Stimulated activated CD4-positive, alpha-beta T cell treated with anti-CD3 and anti-CD28 coated beads, Interleukin-15, amount 100 ng/mL, for 48 hours (primary cell): ENCODE measurements at places on chromosomes 12 and 14.

GRCh38 chr12:100114574-100114973 is 28.1 kb downstream of the BLTP3B start:
- DNase-seq, result no peak

GRCh38 chr12:9742661-9743060 is 9.8 kb upstream of the CLECL1 start:
- DNase-seq, result no peak

- no peak for DNase-seq
Observed at GRCh38 chr12:50740307-50740706, 23.6 kb upstream of the ATF1 start.

- DNase-seq, result no peak
Observed at GRCh38 chr12:3296409-3296701, 194.6 kb upstream of the PRMT8 start.

DNA sequence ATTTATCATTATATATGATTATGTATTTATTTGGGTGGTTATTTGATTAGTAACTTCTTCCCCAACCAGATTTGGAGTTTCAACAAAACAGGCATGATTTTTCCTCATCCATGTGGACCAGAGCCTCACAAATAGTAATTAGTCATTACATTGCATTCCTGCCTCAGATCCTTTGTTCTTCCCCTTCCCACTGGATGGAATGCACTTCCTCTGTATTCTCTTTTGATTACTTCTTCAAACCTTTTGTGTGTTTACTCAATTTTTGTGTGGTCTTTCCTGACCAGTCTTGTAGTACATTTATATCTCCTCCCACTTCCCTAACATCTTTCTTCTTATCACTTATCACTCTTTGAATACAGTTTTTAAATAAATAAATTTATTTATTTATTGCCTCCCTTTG is 15.5 kb downstream of the SYT1 start:
- DNase-seq, result no peak

GRCh38 chr14:61733972-61734371 is 28.2 kb upstream of the SNAPC1 start:
- DNase-seq, result no peak

DNA sequence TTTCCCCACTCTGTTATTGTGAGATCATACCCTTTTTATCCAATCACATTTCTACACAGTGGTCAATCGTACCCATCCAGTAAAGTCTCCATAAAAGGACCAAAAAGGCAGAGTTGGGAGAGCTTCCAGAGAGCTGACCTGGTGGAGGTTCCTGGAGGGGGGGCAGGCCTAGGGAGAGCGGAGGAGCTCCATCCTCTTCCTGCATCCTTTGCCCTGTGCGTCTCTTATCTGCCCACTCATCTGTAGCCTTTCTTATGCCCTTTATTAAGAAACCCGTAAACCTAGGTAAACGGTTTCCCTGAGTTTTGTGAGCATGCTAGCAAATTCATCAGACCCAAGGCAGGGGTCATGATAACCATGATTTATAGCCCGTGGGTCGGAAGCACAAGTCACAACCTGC is 26.2 kb downstream of the EVL start:
- DNase-seq, result no peak

DNA sequence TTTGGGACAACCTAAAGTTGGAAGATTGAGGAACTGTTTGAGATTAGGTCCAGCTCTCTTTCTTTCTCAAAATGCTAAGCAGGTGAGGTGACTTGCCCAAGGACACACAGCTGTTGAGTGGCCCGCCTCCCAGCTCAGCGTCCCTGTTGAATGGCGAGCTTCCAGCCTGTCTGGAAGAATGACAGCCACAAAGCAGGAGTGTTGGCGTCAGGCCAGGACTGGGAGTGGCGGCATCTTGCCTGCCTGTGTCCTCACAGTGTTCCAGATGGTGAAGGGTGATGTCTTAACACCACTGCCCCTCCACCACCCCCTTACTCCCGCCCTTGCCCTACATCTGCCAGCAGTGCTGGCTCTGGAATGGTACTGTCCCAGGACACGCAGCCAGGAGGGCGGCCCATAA is 4.4 kb upstream of the CEBPE start:
- DNase-seq, result no peak

- DNase-seq, result no peak
Observed at GRCh38 chr14:94648801-94649200, 36.6 kb downstream of the SERPINA3 start.

GRCh38 chr14:34300882-34301734 is 160.9 kb downstream of the SPTSSA start:
- no peak for DNase-seq

GRCh38 chr14:89958966-89959365 is 3.2 kb downstream of the TDP1 start:
- DNase-seq, result no peak

DNA sequence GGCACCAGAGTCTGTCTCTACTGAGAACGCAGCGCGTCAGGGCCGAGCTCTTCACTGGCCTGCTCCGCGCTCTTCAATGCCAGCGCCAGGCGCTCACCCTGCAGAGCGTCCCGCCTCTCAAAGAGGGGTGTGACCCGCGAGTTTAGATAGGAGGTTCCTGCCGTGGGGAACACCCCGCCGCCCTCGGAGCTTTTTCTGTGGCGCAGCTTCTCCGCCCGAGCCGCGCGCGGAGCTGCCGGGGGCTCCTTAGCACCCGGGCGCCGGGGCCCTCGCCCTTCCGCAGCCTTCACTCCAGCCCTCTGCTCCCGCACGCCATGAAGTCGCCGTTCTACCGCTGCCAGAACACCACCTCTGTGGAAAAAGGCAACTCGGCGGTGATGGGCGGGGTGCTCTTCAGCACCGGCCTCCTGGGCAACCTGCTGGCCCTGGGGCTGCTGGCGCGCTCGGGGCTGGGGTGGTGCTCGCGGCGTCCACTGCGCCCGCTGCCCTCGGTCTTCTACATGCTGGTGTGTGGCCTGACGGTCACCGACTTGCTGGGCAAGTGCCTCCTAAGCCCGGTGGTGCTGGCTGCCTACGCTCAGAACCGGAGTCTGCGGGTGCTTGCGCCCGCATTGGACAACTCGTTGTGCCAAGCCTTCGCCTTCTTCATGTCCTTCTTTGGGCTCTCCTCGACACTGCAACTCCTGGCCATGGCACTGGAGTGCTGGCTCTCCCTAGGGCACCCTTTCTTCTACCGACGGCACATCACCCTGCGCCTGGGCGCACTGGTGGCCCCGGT is at the start of gene PTGDR:
Gene PTGDR, plus strand, starts transcription at position 198 of the 778 bp plus-strand sequence. Its CDS starts 117 bp downstream, at position 315.
- DNase-seq, result no peak

- no peak for DNase-seq
Observed at GRCh38 chr12:400828-401227, 616 bp upstream of the CCDC77 start.

- DNase-seq, result no peak
Observed at GRCh38 chr12:43675048-43675904, 83.3 kb downstream of the PUS7L start.

- no peak for DNase-seq
Observed at GRCh38 chr14:91149462-91149861, 35.6 kb downstream of the DGLUCY start.

GRCh38 chr14:68593806-68594536 is 198.9 kb downstream of the ZFP36L1 start:
- DNase-seq, result no peak

DNA sequence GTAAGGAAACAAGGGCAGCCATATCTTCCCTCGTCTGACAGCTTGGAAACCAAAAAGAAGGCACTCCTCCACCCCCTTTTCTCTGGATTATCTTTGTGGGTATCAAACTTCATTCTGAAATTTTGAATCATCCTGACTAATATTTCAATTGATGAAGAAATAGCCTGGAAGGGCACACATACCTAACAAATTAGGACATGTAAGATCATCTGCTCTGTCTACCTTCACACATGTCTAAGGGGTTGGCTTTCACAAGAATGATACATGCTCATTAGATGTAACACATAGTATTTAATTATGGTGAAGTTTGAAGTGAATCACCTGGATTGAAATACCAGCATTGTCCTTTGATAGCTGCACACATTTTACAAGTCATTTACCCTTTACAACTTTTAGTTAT is 348.1 kb upstream of the RPL10L start:
- DNase-seq, result no peak

GRCh38 chr12:98736352-98737321 is 91.5 kb downstream of the APAF1 start:
- no peak for DNase-seq

GRCh38 chr12:89072294-89073026 is 279.8 kb downstream of the DUSP6 start:
- DNase-seq, result no peak

DNA sequence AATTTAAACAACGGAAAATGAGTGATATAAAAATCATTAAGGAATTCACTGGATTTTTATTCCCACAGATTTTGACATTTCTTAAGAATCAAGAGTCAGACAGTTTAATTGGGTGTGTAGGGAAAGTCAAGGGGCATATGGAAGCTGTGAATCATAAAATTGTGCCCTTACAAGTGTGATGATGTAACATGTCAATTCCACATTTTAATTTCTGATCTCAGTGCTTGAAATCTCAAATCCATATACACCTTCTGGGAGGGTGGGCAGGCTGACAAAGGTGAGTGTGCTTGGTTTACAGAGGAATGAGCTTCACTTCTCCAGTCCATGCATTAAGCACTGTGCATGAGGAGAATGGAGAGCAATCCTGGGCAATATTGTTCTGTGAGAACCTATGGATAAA is 1.0 kb upstream of the KRT6A start:
- DNase-seq, result no peak

DNA sequence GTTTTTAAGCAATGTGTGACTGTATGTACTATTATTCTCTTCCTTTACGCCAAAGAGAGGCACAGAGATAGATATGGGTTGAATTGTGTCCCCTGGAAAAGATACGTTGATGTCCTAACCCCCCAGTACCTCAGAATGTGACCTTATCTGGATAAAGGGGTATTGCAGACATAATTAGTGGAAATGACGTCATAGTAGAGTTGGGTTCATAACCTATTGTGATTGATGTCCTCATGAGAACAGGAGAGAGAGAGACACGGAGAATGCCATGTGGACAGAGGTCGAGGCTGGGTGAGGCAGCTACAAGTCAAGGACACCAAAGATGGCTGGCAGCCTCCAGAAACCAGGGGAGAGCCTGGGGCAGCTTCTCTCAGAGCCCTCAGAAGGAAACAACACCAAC is 376.3 kb downstream of the FUT8 start:
- DNase-seq, result no peak

DNA sequence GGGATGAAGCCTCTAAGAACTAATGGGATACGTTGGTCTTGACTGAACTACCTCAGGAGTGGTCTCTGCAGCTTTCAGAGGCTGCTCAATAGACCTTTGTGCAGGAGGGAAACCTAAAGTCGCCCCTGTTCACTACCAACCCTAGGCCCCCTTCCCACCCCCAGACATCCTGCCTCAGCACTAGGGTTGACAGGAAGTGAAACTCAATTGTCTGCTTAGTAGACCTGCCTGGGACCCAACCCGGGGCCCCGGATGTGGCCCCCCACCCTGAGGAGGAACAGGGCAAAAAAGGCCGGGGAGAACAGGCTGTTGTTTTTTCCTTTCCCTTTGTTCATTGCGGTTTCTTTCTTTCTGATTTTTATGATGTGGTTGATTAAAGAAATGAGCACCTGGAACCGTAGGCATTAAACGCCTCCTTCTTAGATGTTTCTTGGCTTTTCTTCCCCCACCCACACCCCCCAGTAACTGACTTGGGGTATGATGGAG is 1.6 kb upstream of the DGKA start:
- DNase-seq, result peak; percentile 83

DNA sequence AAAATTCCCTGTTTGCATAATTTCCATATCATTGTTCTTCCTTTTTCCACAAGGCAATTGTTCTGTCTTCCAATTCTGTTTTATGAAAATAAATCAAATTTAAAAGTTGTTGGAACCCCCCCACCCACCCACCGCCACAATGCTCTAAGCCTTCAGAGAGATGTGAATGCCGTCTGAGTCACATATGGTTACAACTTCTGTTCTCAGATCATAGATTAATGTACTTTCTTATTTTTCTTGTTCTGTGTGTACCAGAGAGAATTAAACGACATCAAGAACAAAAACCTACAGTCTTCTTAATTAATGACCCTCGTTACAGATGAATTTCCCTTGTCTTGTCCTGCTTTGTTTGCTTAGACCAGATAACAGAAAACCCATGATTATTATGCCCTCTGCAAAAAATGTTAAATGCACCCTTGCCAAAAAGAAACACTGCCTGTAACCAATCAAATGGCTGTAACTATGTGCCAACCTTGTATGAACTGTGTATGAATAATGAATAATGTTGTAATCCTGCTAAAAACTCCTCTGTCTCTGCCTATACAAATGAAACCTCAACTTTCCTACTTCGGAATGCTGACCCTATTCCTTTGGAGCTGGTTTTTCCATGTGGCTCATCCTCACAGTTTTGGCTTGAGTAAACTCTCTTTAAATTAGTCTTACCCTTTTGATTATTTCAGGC is 14.0 kb downstream of the OR6S1 start:
- no peak for DNase-seq

- no peak for DNase-seq
Observed at GRCh38 chr12:96365604-96366380, 34.4 kb downstream of the CDK17 start.

DNA sequence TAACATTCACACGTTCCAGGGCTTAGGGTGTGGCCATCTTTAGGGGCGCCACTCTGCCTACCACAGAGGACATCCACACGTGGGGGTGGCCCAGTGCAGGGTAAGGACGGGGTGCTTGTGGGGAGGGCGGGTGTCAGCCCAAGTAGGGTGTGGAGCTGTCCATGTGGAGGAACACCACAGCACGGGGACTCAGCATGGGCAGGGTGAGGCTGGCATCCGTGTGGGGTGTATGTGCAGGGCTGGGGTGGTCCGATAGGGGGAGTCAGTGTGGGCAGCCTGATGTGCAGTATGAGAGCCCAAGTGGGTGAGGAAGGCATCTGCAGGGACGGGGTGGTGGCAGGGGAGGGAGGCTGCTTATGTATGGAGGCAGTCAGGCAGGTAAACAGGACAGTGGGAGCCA is 17.7 kb downstream of the PSMC1 start:
- no peak for DNase-seq

- no peak for DNase-seq
Observed at GRCh38 chr12:83767723-83768122, 1081.0 kb downstream of the TMTC2 start.

- DNase-seq, result peak; percentile 45
Observed at GRCh38 chr12:92987846-92988621, 58.9 kb upstream of the EEA1 start.

- no peak for DNase-seq
Observed at GRCh38 chr12:91108196-91108755, 3.0 kb downstream of the LUM start.

- no peak for DNase-seq
Observed at GRCh38 chr12:57090490-57090889, 1.6 kb downstream of the NAB2 start.

DNA sequence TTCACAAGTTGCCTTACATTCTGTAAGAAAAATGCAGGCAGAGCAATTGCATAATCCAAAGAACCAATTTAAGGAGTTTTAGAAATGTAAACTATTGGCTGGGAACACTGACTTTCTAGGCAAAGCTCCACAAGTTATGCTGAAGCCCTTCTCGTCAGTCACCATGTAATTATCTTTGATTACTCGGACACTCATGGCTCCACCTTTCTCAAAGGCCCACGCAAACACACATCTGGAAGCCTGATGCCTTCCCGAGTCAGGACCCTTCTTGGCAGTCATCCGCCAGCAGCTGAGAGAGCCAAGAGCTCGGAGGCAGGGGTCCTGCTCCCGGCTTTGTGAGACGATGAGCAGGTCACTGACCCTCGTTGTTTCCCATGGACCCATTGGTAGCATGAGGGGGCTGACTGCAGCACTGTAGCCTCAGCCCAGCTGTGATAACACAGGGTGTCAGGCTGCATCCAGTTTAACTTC is 202.2 kb downstream of the TMEM132D start:
- no peak for DNase-seq

GRCh38 chr14:61889914-61890351 is 127.7 kb downstream of the SNAPC1 start:
- peak; percentile 1 for DNase-seq
